ENCODE measurements at places on chromosomes 3 and 15. TPM values are rescaled to one million over a fixed set of nuclear protein-coding genes. Genes with fewer than 3 reads are reported as not detected.

The SLC22A14 gene
- not detected for total RNA-seq

The ITGA11 gene
- 1.6 TPM for total RNA-seq

The IMPG2 gene
- under 0.01 TPM for total RNA-seq

The MEGF11 gene
- total RNA-seq, result 3.7 TPM

The CCDC13 gene
- 0.65 TPM for total RNA-seq

The TOPBP1 gene
- 37.3 TPM for total RNA-seq

The FBLN2 gene
- total RNA-seq, result 1.1 TPM

The EFHB gene
- 3.3 TPM for total RNA-seq

- DNase-seq, result no peak
Measured at GRCh38 chr3:52429031-52429430, 15.9 kb downstream of the SEMA3G start.

- no peak for DNase-seq
Measured at GRCh38 chr3:38522002-38522401, 25.9 kb downstream of the EXOG start.

DNA sequence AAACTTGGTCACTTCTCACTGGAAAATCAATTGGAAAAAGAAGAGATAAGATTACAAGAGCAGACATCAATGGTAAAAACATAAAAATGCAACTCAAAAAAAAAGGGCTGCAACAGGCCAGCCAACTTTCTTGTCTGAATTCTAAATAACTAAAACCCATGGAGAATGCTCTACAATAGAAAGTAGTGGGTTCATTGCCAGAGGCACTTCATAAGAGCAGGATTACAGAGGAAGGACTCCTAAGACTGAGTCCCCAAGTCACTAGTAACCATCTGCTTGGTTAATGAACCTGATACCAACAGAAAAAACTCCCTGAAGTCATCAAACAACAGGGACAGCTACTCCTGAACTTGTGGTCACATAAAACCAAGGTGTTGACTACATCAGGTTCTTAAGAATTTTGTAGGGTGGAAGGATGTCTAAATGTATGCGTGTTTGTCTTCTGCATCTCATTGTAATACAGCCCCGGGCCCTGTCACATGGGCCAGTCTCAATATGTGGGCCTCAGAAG lies 148.6 kb downstream of the IMPG2 start:
- DNase-seq, result no peak

DNA sequence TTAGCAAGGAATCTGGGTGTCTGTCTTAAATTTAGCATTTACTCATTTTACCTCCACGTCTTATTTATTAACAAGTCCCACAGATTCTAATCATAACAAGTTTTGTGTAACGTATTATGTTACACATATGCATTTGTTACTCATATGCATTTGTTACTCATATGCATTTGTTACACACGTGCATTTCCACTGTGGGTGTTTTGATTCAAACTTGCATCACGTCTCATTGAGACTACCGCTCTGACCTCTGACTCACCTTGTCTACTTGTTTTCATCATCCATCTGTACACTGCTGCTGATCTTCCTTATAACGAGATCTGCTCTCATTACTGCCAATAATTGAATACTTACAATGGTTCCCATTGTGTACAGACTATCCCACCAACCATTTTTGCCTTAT lies 1141.4 kb downstream of the TBL1XR1 start:
- no peak for DNase-seq

- DNase-seq, result no peak
Measured at GRCh38 chr3:25339225-25339624, 88.8 kb upstream of the RARB start.

GRCh38 chr3:161171639-161172552 lies 49.2 kb upstream of the NMD3 start:
- DNase-seq, result peak; percentile 52

- DNase-seq, result no peak
Measured at GRCh38 chr15:28921919-28922706, 36.3 kb downstream of the APBA2 start.

DNA sequence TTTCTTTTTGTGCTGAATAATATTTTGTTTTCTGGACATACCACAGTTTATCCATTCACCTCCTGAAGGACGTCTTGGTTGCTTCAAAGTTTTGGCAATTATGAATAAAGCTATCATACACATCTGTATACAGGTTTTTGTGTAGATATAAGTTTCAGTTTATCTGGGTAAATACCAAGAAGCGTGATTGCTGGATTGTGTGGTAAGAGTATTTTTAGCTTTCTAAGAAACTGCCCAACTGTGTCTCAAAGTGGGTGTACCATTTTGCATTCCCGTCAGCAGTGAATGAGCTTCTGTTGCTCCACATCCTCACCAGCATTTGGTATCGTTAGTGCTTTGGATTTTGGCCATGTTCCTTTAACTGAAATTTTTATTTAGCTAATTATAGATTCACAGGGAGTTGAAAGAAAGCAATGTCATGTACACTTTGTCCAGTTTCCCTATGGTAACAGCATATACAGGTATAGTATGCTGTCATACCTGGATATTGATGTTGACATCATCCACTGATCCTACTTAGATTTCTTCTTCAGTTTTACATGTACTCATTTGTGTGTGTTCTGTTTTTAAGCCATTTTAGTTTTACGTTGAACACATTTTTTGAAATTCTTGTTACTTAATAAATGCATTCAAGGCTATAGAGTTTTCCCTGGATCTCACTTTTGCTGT lies 11.9 kb downstream of the ARID3B start:
- DNase-seq, result no peak

GRCh38 chr3:48299746-48300712 lies 33.4 kb downstream of the SPINK8 start:
- no peak for DNase-seq

GRCh38 chr15:88069561-88069960 lies 187.0 kb downstream of the NTRK3 start:
- no peak for DNase-seq

DNA sequence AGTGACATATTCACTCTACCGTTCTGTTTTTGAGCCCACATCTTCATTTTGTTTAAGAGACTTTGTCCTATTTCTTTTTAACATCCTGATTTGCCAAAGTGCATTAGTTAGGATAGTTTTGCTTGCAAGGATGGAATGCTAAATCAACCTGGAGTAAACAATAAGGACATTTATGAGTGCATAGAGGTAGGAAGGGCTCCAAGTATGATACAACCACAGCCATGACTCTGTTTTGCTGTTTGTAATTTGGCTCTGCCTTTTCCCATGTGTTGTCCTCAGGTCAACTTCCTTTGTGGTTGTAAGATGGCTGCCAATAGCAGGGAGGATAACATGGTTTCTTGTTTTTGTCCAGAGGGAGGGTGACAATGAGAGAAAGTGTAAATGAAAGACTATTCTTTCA lies 66.4 kb upstream of the GOLIM4 start:
- no peak for DNase-seq

- no peak for DNase-seq
Measured at GRCh38 chr3:51722362-51722761, 15.5 kb downstream of the GRM2 start.

DNA sequence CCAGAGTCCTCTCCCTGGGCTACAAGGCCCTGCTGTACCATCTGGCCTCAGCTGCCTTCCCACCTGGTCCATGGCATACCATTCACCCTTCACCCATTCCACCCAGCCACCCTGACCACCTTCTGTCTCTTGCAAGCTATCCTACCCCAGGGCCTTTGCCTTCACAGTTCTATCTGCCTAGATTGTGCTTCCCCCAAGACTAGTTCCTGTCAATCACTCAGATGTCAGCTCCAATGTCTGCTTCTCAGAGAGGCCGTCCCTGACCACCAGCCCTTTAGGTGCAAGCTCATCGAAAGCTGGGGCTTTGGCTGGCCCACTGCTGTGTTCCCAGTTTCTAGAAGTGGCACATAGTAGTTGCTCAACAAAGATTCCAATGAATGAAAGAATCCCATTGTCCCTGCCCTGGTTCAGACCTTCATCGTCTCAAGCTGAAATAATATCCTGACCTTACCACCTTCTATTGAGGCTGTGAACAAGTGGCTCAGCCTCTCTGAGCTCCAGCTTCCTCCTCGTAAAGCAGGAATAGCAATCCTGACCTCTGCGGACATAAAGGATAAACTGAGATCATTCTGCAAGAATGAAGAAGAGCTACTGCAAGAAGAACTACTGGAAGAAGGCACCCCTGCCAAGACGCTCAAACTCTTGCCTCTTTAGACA lies 15.8 kb downstream of the EFCAB12 start:
- no peak for DNase-seq

DNA sequence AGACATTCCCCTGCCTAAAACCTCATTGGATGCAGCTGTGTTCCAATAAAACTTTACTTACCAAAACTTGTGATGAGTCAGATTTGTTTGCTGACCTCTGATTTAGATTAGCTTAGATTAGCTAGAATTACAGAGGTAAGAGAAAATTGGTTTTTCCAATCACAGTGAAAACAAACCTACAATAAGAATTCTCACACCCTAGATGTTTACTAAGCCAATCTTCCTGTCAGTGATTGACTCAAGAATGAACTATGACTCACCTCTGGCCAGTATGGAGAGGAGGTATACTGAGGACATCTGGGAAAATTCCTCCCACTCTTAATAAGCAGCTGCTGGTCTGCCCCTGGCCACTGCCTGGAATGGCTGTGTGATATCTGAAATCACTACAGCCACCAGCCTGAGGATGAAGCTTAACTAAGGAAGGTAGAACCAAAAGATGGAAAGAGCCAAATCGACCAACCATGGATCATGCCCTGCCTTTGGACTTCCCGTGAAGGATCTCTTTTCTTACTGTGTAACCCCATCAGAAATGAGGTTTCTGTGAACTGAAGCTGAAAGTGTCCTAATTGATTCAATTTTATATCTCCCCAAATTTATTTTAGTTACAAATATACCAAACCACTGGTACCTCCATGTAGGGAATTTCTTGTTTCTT lies 19.0 kb upstream of the GHSR start:
- DNase-seq, result peak; percentile 87

DNA sequence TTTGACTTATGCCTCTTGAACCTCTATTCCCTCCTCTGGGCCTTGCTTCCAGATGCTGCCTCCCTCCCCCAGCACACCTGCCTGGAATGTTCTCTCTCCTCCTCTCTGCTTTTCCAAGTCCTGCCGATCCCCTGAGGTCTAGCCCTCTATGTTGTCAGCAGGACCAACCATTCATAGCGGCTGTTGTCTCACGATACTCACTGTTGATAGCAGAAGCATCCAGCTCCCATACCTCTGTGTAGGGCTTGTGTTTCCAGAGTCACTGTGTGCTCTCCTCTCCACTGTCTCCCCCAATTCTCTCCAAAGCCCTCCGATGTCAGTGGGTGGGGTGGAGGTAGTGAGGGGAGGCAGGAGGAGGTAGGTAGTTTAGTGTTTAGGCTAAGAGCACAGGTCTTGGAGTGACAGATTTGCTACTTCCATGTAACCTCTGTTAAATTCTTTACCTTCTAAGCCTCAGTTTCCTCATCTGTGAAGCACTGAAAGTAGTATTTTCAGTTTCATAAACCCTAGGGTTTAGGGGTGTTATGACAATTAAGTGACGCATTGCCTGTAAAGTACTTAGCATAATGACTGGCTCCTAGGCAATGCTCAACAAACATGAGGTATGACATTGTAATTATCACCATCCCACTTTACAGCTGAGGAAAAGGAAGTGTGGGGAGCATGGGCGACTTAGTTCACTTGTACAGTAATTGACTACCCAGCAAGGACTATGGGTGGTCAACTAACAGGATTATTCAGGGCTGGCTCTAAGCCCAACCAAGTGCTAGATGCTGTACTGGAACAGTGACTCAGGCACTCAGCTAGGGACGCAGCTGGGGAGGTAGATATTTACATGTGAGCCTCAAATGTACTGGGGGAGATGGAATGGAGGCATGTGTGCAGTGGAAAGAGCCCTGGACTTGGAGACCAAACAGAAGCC lies 122.8 kb downstream of the CACNA1D start:
- no peak for DNase-seq

GRCh38 chr3:189355481-189356201 lies 183.9 kb downstream of the TPRG1 start:
- DNase-seq, result peak; percentile 41

GRCh38 chr3:30294241-30294667 lies 312.1 kb upstream of the TGFBR2 start:
- no peak for DNase-seq

DNA sequence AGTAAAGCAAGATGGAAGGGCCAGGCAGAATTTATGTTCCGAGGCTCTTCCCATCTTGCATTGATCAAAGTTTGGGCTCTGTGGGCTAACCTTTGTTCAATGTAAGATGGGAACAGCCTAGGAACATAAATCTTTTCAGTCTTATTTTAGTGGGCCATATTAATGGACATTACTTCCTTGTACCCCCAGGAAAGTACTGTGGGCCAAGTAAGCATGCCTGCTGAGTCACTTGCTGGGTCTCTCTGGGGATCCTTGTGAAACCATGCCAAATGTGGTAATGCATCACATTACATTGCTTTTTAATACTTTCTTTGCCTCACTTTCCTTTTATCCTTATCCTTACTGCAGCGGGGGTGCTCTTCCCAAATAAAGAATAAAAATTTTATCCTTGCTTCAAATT lies 349.5 kb upstream of the POU1F1 start:
- no peak for DNase-seq

DNA sequence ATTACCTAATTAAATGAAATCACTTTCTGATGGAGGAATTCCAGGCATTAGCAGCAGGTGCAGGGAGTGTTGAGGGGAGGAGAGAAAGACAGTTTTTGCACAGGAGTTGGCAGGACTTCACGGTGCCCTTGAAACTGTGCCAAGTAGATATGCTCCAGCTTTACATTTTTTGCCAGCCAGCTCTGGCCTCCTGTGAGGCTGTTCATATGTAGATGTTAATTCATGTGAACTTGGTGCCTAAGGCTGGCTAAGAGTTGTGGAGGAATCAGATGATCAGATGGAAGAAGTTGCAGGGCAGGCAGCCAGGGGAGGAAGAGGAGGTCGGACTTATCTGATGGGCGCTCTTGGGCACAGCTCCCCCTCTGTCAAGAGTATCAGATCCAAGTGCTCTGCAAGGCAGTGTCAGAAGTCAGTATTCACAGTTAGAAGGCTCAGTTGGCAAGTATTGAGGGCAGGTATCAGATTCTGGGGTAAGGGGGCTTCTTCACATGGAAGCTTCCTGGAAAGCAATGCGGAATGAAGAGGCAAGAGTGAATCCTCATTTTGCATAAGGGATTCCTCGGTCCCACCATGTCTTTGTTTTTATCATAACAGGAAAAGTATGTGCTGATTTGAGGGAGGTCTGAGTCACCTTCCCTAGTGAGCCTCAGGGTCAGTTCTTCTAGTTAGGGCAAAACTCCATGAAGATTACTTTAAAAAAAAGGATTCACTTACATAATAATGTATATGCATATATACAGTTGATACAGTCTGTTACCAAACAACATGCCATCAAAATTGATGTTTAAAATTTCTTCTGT lies 172.6 kb upstream of the UMPS start:
- DNase-seq, result no peak

DNA sequence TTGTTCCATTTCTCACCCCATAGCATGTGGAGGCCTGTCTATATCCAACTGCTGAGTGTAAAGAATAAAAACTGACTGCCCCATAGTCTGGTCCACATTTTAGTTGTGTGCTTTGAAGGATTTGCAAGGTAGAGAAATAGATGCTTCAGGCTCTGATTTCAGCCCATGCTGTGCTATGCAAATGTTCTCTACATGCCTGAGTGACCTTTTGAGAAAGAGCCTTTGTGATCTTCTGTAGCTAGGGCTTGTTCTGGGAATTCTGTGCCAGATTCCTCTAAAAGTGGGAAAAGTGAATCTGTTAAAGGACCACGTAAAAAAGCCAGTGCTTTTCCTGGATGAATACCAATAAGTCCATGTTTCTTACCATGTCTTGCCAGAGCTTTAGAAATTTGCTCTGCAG lies 5.2 kb downstream of the KCTD6 start:
- DNase-seq, result no peak

- DNase-seq, result peak; percentile 15
Measured at GRCh38 chr15:91302588-91303439, 202.8 kb downstream of the SV2B start.

- no peak for DNase-seq
Measured at GRCh38 chr15:90071220-90071807, 31.0 kb downstream of the IDH2 start.

- no peak for DNase-seq
Measured at GRCh38 chr3:85922374-85922773, 963.6 kb downstream of the CADM2 start.

Measured in epithelial cell of proximal tubule (primary cell).